Upper lobe of right lung (tissue), 1 donor: ENCODE measurements at places on chromosomes 6 and 20. TPM values are rescaled to one million over a fixed set of nuclear protein-coding genes. Genes with fewer than 3 reads are reported as not detected.

The TFAP2A gene
- 1.9 TPM for total RNA-seq

The CRISP2 gene
- total RNA-seq, result not detected

GRCh38 chr6:12637960-12638641 lies 78.5 kb upstream of the PHACTR1 start:
- peak; percentile 81 for DNase-seq

DNA sequence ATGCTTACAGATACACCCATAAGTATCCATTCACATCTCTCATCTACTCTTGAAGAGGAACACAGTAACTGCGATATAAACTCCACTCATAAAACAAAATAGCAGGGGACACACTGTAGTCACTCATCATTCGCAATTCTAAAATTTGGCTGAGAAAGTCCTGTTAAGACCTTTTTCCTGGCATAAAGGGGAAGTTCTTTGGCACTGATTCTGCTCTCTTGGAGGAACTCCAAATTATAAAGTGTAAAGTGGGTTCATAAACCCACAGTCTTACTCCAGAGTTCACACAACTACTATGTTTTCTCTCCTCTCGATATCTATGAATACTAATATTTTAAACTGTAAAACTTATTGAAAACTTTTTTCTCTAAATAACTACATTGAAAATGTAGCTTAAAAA lies 80.6 kb downstream of the ADGB start:
- no peak for DNase-seq

- no peak for DNase-seq
These were observed 360.5 kb downstream of the KIF16B start for GRCh38 chr20:16212790-16213189.

GRCh38 chr6:122558080-122558479 lies 52.1 kb upstream of the PKIB start:
- no peak for DNase-seq

GRCh38 chr6:169205176-169206160 lies 48.2 kb downstream of the THBS2 start:
- DNase-seq, result no peak

DNA sequence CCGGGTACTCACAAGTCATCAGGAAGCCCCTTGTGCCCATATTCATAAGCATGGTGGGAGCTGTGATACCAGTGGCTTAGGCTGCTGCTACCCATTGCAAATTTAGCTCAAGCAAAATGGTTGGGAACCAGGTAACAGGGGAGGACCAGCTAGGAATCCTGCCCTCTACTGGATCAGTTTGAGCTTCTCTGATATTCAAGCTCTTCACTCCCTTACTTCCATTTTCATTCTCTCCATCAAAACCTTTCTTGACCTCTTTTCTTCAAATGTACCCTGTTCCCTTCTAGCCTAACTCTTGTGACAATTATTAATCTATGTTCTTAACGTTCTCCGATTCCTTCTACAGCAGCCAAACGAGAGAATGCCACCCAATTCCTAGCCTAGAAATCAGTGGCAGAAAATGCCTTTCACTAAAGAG lies 9.7 kb downstream of the NOL7 start:
- no peak for DNase-seq
